ENCODE measurements at places on chromosomes 3 and 15.
A peak's percentile ranks its signal among the peaks of the same experiment; 100 is the strongest.

- DNase-seq: no peak
Observed at GRCh38 chr3:1908651-1909445, 189.8 kb upstream of the CNTN4 start.

GRCh38 chr3:158403013-158403412 is 168.0 kb upstream of the MLF1 start:
- no peak for DNase-seq

GRCh38 chr15:42800731-42801474 is 64.0 kb upstream of the CDAN1 start:
- no peak for DNase-seq

DNA sequence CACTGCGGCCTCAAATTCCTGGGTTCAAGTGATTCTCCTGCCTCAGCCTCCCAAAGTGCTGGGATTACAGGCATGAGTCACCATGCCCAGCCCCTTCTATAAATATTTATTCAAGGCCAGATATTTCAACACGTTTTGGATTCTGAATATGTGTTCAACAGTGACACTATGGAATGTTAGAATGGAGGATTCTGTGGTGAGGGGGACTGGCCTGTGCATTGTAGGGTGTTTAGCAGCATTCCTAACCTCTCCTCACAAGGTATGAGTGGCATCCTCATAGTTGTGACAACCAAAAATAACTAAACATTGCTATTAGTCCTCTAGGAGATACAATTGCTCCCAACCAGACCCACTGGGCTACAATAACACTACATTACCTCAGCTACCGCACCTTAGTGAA is 104.0 kb upstream of the ATP10A start:
- no peak for DNase-seq

- DNase-seq: no peak
Observed at GRCh38 chr3:127068871-127069270, 86.0 kb downstream of the PLXNA1 start.

- no peak for DNase-seq
Observed at GRCh38 chr15:58221591-58222241, 83.5 kb downstream of the AQP9 start.

GRCh38 chr3:56795829-56796185 is 5.9 kb downstream of the ARHGEF3 start:
- no peak for DNase-seq

DNA sequence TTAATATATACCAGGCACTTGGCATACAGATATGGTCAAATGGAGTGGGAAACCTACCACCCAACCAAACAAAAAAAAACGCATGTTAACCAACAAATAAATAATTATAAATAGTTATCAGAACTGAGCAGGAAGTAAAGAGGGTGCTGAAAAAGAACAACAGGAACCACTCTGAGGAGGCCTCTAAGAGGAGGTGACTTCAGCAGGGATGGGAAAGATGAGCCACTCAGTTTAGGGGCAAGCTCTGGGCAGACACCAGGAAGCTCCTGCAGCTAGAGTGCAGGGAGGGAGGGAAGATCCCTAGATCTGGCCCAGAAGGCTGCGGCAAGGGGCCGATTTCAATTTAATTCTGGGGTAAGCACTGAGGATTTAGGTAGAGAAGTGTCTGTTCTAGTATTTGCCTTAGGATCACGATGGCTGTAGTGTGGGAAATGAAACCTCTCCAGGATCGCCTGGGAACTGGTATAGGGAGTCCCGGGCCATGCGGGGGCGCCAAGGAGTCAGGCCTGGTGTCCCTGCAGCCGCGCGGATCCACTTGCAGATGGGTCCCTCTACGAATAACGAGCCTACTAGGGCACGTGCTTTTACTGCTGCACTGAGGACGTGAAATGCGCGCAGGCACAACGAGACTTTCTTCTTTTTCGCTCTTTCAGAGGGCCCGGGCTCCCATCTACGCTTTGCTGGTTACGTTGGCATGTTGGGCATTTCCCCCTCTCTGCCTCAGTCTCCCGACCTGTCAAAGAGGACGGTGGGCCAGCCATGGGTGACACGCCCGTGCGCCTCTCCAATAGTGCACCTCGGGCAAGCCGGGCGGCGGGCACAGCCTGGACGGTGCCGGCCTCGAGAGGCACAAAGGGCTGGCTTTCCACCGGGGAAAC is 1.5 kb upstream of the LIMD1 start:
- DNase-seq: peak; percentile 43

GRCh38 chr15:56781666-56782065 is 48.4 kb upstream of the ZNF280D start:
- no peak for DNase-seq

- DNase-seq: no peak
Observed at GRCh38 chr3:181969925-181970324, 258.2 kb downstream of the SOX2 start.

- DNase-seq: no peak
Observed at GRCh38 chr15:33155691-33156420, 38.7 kb downstream of the FMN1 start.

- DNase-seq: no peak
Observed at GRCh38 chr15:70172566-70173225, 75.0 kb upstream of the TLE3 start.

- DNase-seq: no peak
Observed at GRCh38 chr3:130456540-130456939, 60.4 kb upstream of the COL6A6 start.

- DNase-seq: no peak
Observed at GRCh38 chr3:188417271-188417696, 263.3 kb downstream of the LPP start.

- DNase-seq: no peak
Observed at GRCh38 chr3:138914870-138915502, 32.0 kb downstream of the FOXL2 start.

- DNase-seq: no peak
Observed at GRCh38 chr3:156449710-156450574, 105.0 kb downstream of the SSR3 start.

DNA sequence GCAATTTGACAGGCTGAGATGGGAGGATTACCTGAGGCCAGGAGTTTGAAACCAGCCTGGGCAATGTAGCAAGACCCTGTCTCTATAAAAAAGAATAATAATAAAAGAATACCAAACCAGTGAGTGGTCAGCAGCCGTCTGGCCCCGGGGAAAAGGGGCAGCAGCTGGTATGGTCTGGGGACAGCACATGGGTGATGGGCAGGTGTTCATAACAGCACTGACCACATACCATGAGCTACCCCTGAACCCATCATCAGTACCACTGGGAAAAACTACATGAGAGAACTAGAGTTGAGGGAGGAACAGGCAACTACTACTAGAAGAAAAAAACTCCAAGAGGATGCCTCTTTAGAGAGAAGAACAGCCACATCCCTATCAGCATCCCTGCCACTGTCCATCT is 40.7 kb downstream of the ARHGEF3 start:
- no peak for DNase-seq

DNA sequence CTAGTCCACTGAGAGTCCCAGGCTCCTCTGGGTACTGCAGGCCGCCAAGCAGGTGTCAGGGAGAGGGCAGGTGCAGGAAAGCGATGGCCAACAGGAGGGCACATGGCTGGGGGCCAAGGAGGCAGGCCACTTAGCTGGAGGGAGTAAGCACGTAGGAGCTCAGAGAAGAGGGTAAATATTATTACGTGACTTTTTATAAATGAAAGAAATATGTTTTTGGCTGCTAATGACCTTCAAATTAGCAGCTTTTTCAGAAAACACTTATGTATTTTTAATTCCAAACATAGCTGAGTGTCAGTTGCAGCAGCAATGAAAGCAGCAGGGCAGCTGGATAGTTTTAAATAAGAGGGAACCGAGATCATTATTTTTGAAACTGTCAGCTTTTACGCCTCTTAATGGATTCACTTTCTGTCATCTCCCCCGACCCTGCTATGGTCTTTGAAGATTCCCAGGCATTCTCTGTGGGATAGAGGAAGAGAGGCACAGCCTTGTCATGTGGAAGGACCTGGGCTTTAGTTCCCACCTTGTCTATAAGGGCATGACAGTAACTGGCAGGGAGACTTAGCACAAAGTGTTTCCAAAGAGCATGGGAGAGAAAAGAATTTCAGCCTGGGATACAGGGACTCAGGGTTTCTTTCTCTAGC is 477.1 kb downstream of the EPHB1 start:
- no peak for DNase-seq

DNA sequence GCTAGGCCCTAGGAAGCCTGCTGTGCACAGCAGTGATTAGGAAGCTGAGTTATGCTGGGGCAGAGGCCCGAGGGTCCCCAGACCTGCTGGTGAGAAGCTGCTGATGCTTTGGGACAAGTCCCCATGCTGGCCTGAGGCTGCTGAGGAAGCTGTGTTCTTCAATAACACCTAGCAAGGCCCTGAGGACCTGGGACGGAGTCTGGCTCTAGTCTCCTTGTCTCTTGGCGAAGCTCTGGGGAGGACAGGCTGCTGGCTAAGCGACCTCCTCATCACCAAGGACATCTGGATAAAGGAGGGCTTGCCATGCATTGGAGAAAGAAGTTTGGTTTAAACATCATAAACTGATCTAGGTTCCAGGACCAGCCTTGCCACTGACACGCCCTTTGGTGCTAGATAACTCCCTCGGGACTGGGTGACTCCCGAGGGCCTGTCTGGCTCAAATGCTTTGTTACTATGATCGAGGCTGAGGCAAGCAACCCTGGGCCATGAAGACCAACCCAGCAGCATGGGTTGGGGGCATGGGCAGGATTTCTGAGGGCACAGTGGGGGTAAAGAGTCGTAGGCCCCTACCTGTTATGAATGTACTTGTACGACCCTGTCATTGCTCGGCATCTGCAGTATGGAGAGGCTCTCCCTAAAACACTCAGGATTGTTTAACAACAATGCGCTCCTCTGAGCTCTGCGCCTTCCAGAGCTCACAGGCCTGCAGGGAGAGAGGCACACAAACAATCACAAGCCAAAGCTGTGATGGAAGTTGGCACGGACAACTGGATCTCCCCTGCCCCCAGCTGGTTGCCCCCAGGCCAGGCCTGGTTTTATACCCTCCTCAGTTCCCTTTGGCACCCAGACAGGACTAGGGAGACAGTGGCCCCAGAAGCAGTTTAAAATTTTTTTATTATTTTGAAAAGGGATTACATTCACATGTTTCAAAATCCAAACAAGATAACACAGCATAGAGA is 64.4 kb downstream of the LINGO1 start:
- DNase-seq: no peak

- no peak for DNase-seq
Observed at GRCh38 chr3:48472673-48472922, 26.1 kb downstream of the ATRIP start.

DNA sequence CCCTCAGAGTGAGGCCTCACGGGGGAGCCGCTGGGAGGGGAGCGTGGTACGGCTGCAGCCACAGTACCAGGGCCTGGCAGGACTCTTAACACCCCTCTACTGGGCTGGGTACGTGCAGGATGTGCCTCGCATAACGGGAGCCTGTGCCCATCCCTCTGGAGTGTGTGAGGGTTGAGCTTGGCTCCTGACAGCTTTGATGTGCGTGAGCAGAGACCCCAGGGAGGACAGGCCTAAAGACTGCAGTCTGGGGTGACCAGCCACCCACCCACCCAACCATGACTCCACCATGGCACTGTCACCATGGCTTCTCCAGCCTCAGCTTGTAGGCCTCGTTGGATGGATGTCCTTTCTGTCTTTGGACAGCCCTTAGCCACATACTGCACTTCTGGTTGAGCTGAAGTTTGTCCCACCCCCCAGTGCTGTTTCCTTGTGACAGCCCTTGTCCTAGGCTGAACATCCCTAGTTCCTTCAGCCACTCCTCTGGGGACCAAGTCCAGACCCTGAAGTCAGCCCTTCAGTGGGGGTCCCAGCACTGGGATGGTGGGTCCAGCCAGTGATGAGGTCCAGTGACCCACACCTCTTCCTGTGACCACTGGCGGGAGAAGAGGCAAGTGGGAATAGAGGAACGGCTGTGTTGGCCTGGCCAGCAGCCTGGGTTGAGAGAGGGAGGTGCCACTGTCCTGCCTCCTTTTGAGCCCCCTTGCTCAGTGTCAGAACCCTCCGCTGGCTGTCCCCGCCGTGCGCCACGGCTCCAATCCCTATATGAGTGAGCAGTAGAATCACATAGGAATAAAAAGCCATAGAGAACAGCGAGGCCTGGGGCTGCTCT is 6.1 kb downstream of the GLYCTK start:
- DNase-seq: no peak

- DNase-seq: no peak
Observed at GRCh38 chr3:13168391-13168790, 95.2 kb upstream of the IQSEC1 start.

DNA sequence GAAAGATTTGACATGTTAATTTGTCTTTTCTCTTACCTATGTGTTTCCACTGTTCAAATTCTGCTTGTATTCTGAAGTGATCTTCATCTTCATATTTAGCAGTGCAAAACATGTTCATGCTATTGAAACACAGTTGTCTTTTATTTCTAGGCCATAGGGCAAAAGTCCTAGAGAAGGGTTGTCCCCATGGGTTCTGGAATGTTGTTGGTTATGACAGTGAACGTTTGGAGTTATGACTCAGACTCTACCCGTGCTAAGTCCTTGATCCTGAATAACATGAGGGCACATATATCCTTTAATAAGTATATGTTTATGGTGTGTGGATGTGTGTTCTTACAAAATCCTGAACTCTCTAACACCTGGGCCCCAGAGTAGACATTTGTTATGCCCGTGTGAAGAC is 23.0 kb upstream of the ARPP21 start:
- no peak for DNase-seq

DNA sequence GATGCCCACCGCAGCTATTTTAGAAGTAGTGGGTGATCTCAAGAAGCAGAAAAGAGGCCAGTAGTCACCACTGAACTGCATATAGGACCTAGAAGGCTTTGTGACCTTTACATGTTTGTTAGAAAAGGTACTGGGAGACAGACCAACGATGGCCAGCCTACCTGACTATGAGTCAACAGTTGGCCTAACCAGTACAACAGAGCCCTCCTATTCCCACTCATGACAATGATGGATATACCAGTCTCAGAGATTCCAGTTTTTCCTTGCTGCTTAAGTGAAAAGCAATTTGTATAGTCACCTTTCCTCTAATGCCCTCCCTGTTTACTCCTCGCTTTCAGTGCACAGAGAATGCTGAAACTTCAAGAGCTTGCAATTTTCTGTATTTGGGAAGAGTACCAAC is 86.6 kb upstream of the PPIB start:
- DNase-seq: no peak

DNA sequence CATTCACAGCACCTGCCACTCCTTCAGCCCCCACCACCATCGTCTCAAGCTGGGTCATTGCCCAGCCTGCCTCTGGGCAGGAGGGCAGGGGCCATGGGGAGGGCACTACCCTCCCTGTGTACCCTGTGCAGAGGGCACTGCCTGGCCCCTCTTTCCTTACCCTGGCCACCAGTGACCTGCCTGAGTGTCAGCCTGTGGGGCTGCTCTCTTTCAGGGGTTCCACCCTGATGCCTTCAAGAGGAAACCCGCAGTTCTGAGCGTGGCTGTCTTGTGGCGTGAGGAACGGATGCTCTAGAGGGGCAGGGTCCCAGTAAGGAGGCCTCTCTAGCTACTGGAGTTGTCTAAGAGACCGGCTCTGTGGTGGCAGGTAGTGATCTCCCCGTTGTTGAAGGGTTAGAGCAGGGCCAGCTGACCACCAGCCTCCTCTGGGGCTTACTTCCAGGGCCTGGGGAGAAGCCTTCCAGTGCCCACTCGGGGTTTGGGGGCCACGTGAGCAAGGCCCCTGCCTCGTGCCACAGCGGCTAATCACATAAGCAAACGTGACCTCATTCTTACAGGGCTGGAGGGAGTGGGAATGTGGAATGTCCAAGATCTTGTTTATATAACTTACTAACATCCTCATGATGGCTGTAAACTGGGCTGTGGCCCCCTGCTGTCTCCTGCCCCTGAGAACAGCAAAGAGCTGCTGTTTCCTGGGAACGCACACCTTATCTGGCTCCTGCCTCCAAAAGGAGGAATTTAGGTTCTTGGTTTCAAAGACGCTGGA is 31.4 kb upstream of the SEC13 start:
- no peak for DNase-seq

- DNase-seq: no peak
Observed at GRCh38 chr3:137766876-137767537, 2.9 kb downstream of the SOX14 start.
